Neural progenitor cell (in vitro differentiated cells): ENCODE measurements at places on chromosomes 4 and X.

GRCh38 chr4:40940317-40940741 is 190.6 kb downstream of the NSUN7 start:
- DNase-seq = no peak

DNA sequence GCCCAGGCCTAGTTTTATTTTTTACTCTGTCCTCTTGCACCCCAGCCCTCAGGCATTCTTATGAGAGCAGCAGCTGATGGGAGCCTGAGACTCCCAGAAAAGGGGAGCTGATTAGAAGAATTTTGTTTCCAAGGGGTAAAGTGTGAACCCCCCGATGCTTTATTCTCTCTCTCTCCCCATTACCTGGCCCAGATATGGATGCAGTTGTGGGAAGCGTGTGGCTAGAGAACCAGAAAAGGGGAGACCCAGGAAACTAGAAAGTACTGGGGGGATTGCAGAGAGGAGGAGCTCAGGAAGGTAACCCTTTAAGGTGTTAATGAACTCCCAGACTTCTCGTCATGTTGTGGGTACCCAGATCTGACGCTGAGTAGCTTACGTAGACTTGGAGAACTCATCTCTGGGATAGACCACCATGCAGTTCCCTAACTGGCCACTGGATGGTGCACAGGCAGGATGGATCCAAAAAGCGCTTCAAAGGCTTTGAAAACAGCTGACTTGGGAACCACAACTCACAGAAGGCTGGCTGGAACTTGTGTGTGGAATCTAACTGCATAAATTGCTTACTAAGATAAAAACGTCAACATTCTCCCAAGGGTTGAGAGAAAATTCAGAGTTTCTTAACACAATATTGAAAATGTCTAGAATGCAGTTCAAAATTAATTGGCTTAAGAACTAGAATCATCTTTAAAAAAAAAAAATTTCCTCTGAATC is 64.7 kb downstream of the TBC1D14 start:
- peak; percentile 86 for DNase-seq

- peak; percentile 84 for DNase-seq
Observed at GRCh38 chr4:146654687-146655520, 16.2 kb downstream of the POU4F2 start.

GRCh38 chr4:166535865-166536264 is 662.8 kb downstream of the TLL1 start:
- DNase-seq = no peak

DNA sequence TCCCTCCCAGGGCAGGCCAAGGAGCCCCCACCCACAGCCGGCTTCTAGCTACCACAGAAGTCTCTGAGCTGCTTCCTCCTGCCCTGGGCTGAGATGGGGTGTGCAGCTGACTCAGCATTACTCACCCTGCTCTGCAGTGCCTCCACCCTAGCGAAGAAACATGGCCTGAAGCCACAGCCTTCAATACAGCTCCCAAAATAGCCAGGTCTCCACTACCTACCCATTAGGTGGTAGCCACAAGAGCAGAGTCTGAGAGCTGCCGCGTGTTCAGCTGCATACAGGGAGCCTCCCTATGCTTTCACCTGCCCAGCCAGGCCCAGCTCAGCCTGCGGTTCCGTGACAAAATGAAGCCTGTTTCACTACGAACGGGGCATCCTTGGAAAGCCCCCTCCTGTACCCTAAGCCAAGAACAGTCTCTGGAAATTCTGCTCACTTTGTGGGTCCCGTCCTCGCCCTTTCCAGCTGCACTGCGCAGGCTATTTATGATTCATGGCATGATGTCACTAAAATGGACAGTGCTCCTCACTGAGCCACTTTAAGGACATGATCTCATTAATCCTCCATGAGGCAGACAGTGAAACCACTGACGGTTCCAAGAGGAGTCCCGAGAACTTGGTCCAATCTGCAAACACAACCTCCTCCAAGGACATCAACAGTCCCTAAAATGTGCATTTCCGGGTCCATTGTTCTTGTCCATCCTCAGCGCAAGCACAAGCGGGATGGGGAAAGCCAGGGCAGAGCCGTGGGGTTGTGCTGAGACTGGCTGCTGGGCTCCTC is 20.2 kb downstream of the WDR1 start:
- DNase-seq = no peak

GRCh38 chrX:109911046-109911445 is 91.9 kb upstream of the TMEM164 start:
- DNase-seq = no peak

DNA sequence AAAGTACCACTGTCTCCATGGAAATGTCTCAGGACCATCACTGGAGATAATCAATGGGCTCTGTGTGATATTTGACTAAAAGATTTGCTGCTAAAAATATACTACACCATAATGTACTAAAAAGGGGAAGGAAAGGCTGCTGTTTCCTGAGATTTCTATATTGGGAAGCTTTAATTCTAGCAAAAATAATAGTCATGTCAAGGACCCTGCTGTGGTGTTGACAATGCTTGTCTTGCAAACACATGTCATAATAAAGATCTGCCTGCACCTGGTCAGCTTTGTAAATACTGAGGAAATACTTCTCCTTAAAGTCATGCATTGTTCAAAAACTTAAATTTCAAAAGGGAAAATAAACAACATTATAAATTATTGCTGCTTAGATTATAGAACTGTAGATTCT is 417.9 kb downstream of the GPM6A start:
- no peak for DNase-seq

- no peak for DNase-seq
Observed at GRCh38 chrX:1231850-1232465, 19.5 kb upstream of the CRLF2 start.

DNA sequence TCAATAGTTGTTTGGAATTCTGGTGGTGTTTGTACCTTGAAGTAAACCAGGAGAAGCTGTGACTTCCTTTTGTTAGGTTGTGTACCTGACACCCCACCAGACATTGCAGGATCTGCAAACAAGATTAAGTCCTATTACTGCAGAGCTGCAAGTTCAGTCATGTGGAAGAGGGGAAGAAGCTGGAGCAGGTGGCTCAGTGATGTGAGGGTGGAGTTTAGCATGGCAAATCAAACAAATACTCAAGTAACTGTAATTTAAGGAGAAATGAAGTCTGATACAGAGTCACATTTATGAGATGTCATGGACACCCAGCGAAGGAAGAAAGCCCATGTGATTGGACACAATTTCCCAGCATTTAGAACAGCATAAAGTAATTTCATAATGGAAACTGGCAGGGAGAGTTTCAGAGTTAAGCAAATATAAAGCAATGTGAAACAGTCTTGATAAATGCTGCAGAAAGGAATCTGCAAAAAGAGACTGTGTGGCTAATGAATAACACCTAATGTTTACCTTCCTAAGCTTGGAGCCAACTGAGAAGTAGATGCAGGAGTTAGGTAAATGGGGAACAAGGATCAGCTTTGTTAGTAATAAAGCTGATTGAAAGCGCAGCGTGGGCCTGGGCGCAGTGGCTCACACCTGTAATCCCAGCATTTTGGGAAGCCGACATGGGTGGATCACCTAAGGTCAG is 249.1 kb downstream of the GBA3 start:
- DNase-seq = peak; percentile 50

- DNase-seq = no peak
Observed at GRCh38 chrX:72269671-72270251, 7.3 kb downstream of the RPS4X start.

- no peak for DNase-seq
Observed at GRCh38 chrX:152813206-152813605, 17.4 kb downstream of the CETN2 start.

- DNase-seq = no peak
Observed at GRCh38 chr4:48028696-48029095, 12.1 kb downstream of the NIPAL1 start.

GRCh38 chr4:68375667-68376559 is 26.0 kb upstream of the YTHDC1 start:
- peak; percentile 69 for DNase-seq
